ENCODE measurements at places on chromosomes 11 and 22.

GRCh38 chr11:69307421-69307820, 13.5 kb downstream of the MYEOV start:
- no peak for DNase-seq

DNA sequence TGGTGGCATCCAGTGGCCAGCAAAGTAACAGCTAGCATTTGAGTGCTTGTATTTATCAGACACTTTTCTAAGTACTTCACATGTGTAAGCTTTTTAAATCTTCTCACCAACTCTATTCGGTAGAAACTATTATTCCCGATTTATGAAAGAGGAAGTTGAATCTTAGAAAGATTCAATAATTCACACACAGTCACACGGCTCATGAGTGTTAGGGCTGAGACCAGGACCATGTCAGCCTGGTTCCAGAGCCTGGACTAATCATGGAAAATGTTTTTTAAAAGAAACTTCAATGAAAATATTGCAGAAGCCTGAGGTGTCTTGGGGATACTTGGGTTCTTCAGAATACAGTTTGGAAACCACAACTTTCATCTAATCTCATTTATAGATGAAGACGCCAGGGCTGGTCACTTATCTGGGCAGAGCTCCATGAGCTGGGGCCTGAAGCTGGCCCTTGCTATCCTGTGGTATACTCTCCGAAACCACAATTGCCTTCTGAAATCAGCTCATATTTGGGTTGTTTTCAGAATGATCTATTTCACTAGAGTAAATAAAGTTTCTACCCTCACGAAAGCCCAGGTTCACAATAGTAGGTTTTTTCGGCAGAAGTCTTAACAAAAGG, 4.3 kb upstream of the CRTAM start:
- DNase-seq = no peak

- DNase-seq = no peak
Measured at GRCh38 chr22:39149915-39150847, 2.3 kb downstream of the CBX7 start.

GRCh38 chr11:121435132-121435531, 17.0 kb upstream of the SORL1 start:
- no peak for DNase-seq

- DNase-seq = no peak
Measured at GRCh38 chr11:12243911-12244550, 133.3 kb upstream of the PARVA start.
